KG1 (cell line): ENCODE measurements at places on chromosomes 2 and 18.

DNA sequence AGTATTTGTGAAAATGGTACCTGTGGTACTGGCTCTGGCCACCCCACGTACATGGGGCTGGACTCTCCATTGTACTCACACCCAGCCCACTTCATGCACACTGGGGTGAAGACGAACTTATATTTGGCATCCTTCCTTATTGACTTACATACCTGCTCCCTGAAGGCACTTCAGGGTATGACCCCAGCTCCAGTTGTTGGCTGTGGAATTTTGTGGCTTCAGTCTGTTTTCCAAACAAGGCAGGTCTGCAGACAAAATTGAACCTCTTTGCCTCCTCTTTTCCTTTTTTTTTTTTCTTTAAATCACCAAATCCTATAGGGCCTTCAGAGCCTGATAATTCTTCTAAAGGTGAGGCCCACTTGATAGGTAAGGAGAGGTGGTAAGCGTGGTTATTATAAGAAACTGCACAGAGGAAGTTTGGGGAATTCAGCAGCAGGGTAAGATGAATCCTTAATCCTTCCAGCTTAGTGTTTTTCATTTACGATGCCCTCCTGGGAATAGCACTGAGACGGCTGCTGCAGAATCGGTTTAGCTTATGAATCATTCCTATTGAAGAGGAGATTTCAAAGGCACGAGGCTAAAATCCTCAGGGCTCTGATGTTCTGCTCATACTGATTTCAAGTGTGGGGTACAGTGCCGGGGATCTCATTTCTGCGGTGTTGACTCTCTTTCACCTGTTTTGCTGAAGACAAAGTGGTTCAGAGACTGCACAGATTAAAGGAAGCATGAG lies 55.2 kb downstream of the KIF5C start:
- DNase-seq: no peak

DNA sequence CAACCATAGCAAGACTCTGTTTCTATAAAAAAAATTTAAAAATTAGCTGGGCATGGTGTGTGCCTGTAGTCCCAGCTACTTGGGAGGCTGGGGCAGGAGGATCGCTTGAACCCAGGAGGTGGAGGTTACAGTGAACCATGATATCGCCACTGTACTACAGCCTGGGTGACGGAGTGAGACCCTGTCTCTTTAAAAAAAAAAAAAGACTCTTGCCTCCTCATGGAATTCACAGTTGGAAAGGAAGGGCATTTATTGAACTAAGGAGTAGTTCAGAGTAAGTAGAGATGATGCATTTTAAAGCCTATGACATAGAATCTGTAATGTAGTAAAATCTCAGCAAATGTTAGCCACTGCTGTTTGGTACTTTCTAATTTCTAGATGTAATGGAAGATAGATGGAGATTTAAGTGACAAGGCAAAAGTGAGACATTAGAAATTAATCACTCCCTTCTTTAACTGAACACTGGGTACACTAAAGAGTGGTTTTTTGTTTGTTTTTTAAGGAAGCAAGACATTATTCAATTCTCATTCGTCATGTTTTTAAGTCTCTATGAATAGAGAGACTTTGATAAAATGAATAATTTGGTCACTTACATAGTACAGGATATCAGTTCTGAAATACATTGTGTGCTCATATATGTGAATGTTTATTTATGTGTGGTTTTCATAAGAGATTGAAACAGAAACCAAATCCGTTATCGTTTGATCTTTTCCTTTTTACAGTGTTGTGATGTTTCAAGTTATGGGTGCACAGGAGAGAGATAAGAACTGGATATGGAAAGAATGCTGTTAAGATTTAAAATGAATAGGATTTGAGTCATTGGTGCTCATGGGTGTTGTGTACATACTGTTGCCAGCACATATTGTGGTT lies 186.1 kb upstream of the STON1 start:
- DNase-seq: no peak

- DNase-seq: no peak
Observed at GRCh38 chr2:160720098-160720497, 226.5 kb upstream of the RBMS1 start.

DNA sequence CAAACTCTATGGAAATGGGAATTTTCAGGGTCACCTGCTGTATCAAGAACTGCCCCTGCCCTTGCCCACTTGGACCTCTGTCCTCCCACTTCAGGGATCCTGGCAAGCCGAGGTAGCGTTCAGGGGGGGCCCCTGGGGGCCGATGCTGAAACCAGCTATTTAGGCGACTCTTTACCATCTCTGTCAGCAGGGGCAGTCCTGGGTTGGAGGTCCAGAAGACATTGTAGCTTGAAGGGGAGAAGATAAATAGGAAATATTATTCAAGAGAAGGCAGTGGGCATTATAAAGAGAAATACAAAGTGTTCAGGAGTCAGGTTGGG lies 2.4 kb downstream of the MOGS start:
- DNase-seq: no peak

- DNase-seq: no peak
Observed at GRCh38 chr2:83536556-83536955, 922.5 kb downstream of the SUCLG1 start.

DNA sequence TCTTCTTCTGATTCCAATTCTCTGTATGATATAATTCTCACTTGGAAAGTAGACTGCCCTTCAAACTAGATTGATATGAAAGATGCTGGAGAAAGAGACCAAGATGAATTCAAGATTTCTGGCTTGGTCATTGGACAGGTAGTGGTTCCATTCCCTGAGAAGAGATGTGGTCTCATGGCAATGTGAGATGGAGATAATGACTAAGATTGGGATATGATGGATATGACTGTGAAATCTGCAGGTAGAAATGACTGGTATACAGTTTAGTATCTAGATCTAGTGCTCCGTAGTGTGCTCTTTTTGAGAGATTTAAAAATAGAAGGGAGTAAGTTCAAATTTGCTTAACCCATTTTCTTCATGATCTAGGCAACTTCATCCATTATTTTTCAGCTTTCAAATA lies 425.4 kb upstream of the TRIB2 start:
- no peak for DNase-seq

DNA sequence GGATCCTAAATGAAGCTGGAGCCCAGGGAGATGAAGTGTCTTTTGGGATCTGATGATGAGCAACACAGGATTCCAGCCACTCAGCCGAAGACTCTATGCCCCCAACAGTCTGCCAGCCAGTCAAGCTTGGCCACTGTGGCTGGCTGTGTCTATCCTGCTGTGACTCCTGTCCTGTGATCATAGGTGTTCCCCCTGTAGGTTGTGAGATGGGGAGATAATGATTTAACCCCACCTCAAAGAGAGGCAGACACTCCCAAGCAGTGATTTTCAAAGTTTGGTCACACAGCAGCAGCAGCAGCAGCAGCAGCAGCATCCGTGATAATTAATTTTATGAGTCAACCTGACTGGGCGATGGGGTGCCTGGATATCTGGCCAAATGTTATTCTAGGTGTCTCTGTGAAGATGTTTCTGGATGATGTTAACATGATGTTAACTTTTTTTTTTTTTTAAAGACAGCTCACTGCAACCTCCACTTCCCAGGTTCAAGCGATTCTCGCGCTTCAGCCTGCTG lies 21.4 kb upstream of the RHOB start:
- no peak for DNase-seq

- DNase-seq: no peak
Observed at GRCh38 chr2:189821953-189822748, 37.9 kb downstream of the PMS1 start.

DNA sequence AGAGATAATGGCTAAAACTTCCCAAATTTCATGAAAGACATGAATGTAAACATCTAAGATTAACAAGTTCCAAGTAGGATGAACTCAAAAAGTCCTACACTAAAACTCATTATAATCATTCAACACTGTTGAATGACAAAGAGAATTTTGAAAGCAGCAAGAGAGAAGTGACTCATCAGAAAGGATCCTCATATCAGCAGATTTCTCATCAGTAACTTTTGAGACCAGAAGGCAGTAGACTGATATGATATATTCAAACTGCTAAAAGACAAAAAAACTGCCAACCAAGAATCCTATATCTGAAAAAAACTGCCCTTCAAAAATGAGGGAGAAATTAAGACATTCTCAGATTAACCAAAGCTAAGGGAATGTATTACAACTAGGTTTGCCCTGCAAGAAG lies 130.6 kb upstream of the OTX1 start:
- DNase-seq: no peak

GRCh38 chr2:161919873-161920272 lies 154.1 kb downstream of the DPP4 start:
- no peak for DNase-seq

DNA sequence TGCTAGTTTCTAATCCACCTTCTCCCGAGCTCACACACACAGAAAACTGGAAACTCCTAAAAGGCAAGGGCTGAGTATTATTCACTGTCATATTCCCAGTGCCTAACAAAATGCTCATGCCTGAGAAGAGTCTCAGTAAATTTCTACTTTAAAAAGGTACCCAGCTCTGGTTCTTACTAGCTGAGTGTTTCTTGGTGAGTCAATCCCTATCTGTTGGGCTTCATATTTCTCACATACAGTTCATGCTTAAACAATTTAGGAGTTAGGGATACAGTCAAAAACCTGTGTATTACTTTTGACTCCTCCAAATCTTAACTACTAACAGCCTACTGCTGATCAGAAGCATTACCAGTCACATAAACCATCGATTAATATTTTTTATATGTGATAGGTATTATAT lies 204.9 kb downstream of the EN1 start:
- no peak for DNase-seq

DNA sequence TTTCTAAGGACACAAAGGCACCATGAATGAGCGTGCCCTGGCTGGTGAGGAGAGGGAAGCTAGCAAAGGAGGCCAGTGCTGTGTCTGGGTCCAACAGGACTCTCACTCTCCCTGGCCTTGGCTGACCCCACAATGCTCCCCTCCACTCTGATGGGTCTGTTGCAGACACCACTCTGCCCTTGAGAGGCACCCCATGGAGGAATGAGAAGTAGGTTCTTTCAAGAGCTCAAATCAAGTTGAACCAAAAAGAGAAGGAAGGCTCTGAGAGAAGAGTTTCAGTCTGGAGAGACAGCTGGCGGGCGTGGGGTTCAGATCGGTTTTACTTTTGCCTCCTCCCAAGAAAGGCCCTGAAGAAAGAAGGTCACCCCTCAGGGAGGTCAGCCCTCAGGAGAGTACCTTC lies 18.4 kb downstream of the TMEM247 start:
- DNase-seq: no peak

- no peak for DNase-seq
Observed at GRCh38 chr18:22276334-22276713, 106.9 kb downstream of the GATA6 start.

GRCh38 chr2:83633423-83633822 lies 825.7 kb downstream of the SUCLG1 start:
- DNase-seq: no peak

DNA sequence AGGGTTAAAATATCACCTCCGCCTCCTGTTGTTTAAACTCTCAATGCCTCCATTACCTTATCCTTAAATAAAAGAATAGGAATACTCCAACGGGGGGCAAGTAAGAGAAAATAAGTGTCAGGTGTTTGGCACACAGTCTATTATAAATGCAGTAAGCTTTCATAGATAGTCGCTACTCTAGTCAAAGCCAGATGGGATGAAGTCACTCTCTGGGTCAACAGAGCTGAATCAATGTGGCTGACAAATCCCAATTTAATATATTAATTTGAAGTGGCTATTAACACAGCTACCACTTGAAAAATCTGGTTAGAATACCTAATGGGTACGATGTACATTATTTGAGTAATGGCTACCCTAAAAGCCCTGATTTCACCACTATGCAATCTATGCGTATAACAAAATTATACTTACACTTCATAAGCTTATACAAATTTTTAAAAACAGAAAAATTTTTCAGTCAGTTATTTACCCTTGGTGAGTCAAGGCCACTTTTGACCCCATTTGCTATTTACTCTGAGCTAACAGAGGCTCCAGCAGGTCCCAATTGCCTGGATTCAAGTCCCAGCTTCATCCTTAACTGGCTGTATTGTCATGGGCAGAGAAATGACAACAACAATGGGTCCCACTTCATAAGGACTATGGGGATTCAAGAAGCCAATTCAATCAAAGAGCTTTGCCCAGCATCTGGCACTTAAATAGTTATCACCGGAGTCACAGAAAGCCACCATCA lies 167.5 kb upstream of the PID1 start:
- no peak for DNase-seq

GRCh38 chr2:237570776-237571335 lies 4.5 kb downstream of the PRLH start:
- DNase-seq: no peak

- no peak for DNase-seq
Observed at GRCh38 chr18:13617826-13618515, 108.4 kb downstream of the FAM210A start.

DNA sequence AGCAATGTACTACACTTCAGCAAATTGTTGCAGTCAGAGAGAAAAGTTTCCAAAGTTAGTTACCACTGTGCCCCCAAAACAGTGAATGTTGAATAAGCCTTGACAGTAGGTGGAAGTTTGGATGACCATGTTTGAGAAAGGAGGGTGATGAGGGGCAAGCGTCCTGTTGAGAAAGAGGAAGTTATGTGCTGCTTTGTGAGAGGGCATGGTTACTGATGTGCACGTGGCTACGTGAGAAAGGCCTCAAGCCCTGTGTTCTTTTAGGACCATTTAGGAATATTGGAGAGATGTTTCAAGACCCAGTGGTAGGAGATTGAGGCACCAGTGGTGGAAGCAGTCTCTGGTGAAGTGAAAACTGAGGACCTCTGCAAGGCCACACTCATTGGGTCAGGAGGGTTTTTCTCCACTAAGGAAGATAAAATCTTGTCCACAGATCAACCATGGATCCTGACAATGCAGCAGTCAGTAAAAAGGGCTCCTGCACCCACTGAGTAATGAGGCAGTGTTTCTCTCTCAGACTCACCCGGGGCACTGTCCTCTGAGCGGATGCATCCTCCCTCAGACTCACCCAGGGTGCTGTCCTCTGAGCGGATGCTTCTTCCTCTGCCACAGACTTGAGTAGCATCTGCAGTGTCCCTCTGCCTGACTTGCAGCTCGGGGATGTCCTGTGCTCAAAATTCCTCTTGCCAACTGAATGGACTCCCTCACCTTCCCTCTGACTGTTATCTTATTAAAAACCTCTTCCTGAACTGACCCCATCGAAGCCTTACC lies 34.7 kb upstream of the ACTR3 start:
- no peak for DNase-seq

GRCh38 chr2:108548208-108549003 lies 14.1 kb downstream of the LIMS1 start:
- no peak for DNase-seq

DNA sequence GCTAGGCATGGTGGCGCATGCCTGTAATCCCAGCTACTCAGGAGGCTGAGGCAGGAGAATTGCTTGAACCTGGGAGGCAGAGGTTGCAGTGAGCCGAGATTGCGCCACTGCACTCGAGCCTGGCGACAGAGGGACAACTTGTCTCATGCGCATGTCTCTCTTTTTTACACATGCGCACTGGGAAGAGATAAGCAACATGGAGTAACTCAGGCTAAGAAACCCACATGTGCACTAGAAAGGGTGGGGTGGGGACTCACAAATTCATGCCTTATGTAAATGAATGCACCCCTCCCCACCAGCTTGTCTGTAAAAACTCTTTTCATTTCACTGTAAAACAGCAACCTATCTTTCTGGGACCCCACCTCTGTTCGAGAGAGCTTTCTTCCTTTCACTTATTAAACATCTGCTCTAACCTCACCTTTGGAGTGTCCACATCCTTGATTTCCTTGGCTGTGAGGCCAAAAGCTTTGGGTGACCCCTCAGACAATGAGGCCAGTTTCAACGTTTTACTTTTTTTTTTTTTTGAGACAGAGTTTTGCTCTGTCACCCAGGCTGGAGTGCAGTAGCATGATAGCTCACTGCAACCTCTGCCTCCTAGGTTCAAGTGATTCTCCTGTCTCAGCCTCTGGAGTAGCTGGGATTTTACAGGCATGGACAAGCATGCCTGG lies 91.6 kb upstream of the RMP24 start:
- no peak for DNase-seq
